Large intestine (tissue), 12 donors: ENCODE measurements at places on chromosomes 2 and 18.

- DNase-seq = no peak
Measured at GRCh38 chr18:59631583-59632181, 65.5 kb downstream of the CCBE1 start.

DNA sequence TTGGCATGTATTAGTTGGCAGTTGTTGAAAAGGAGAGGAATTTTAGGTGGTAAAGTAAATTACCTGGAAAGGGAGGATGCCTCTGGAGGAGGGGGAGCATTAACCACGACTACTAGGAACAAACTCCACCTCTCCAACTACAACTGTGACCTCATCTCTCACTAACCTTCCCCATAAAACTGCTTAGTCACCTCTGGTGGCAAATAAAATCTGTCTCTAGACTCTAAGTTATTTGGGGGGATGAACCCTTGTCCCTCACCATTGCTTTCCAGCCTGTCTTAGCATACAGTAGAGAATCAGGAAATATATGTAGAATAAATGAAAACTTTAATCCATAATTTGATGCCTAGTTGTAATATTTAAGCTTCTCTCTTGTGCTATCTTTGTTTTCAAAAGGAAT lies 27.6 kb upstream of the MYO1B start:
- peak; percentile 33 for DNase-seq

DNA sequence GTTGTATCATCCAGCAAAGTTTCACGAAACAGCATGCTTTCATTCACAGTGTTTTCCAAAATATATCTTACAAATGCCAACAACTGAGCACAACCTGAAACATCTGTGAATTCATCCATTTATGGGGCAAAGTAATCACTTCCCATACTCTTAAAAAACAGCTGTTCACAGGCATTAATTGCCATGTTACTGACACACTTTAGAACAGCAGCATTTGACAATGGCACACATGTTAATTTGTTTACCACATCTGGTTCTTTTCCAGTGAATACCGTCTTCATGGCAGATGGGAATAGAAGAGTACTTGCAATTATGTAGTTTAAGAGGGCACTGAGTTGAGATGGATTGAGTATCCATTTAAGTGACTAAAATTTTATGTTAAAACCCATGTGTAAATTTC lies 347.4 kb upstream of the LRP1B start:
- no peak for DNase-seq

DNA sequence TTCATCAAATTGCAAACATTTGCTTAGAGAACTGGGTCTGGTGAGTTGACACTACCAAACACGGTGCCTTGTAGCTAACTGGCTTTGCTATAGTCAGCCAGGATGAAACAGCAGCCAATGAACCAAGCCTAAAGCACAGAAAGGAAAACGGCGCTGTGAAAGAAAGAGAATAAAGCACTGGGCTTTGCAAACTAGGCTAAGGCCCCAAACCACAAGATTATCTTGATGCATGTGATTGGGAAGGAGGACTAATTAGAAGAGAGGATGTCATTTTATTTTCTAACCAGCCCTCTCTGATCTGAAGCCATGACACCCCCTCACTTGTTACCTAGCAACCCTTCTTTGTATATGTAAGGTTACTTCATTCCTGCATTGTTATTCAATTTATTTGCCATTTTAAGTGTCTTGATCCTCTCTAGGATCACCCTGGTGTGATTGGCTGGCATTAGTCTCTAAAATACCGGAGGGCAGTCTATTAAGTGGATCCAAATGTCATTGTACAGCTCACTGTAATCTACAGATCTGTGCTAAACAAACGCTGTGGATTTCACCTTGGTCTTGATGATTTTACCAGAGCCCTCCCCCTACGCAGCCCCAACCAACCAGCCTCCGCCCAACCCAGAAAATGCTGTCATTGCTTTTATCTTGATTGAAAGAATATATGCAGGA lies 395.4 kb upstream of the ACVR2A start:
- DNase-seq = no peak

DNA sequence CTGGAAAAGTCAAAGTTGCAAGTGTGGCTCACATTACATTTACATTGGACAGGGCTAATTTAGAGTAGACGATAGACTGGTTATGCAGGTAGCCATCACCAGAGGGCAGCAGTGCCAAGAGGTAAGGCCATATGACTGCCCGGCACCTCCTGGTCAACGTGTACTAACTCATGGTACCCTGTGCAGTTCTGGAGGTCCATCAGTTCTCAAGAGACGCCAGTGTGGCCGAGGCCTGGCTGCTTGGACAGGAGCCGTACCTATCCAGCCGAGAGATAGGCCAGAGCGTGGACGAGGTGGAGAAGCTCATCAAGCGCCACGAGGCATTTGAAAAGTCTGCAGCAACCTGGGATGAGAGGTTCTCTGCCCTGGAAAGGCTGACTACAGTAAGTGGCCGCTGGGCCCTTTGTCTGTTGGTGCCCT lies 65.8 kb upstream of the EML6 start:
- peak; percentile 32 for DNase-seq

DNA sequence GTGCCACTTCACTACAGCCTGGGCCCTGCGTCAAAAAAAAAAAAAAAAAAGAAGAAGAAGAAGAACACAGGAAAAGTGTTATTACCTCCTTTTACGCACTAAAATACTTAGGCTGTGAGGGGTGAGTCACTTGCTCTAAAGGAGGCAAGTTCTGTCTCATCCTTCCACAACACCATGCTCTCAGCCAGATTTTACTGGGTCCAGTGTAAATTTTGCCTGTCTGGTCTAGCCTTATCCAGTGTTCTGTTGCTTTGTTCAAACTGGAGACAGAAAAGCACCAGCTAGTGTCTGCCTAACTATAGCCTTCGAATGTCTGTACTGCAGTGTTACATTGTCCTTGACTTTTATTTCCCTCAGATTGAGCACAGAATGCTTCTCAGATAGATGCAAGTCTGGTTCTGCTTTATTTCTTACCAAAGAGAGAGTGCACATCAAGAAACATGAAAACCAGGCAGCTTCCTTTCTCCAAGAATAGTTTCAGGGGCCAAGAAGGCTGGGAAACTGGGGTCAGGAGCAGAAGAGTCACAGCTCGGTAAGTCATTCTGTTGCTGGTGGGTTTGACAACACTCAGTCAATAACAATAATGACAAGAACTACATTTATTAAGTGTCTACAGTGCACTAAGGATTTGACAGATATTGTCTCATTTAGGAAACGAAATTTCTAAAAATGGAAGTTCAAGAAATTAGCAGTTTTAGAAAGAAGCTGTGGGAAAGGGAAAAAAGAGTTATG lies 3.1 kb upstream of the MSGN1 start:
- DNase-seq = no peak

GRCh38 chr2:166517533-166518061 lies 23.5 kb upstream of the SCN7A start:
- no peak for DNase-seq

- DNase-seq = no peak
Measured at GRCh38 chr2:127196998-127197397, 23.1 kb downstream of the CYP27C1 start.

DNA sequence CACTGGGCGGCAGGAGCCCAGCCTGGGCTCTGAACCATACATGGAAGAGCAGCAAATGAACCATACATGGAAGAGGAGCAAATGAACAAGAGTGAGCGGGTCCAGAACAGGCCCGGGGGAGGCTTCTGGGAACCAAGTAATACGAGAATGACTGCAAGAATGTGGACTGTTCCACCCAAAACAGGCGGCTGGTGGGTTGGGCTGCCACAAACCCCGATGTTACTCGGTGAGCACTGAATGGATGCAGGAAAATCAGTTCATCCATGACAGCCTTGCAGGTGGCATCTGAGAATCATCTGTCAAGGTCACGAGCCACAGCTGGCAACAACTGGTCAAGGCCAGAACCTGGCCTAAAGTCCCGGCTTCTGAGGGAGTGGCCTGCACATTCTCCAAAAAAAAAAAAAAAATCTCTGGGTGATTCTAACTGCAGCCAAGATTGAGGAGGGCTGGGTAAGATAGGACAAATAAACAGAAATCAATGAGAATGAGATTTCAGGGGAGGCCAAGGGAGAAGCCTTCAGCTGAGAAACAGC lies 106.1 kb downstream of the ZNF516 start:
- DNase-seq = no peak

DNA sequence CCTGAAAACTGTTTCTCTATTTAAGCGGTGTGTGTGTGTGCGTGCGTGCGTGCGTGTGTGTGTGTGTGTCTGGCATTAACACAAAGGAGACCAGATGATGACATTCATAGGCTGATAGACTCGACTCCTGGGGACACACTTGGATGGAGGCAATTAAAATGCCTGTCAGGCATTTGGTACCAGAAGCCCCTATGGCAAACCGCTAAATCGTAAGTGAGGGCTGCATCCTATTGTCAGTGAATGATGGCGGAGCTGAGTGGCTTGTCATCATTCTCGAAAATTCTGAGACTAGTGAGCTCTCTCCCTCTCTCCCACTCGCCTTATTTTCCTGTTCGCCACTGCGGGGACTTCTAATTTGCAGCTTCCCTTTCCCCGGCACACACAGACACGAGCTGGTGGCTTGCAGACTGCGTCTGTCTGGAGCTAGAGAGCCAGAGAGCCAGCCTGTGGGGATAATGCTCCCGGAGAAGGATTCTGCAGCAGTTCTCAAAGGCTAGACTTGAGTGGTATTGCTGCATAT lies 155.4 kb downstream of the MAP2 start:
- no peak for DNase-seq

- peak; percentile 31 for DNase-seq
Measured at GRCh38 chr2:176653479-176654443, 384.5 kb downstream of the MTX2 start.

- DNase-seq = no peak
Measured at GRCh38 chr18:24860978-24861680, 400.7 kb downstream of the HRH4 start.

- no peak for DNase-seq
Measured at GRCh38 chr2:44075541-44075940, 79.8 kb upstream of the LRPPRC start.

GRCh38 chr2:67453310-67453709 lies 56.2 kb downstream of the ETAA1 start:
- DNase-seq = no peak

DNA sequence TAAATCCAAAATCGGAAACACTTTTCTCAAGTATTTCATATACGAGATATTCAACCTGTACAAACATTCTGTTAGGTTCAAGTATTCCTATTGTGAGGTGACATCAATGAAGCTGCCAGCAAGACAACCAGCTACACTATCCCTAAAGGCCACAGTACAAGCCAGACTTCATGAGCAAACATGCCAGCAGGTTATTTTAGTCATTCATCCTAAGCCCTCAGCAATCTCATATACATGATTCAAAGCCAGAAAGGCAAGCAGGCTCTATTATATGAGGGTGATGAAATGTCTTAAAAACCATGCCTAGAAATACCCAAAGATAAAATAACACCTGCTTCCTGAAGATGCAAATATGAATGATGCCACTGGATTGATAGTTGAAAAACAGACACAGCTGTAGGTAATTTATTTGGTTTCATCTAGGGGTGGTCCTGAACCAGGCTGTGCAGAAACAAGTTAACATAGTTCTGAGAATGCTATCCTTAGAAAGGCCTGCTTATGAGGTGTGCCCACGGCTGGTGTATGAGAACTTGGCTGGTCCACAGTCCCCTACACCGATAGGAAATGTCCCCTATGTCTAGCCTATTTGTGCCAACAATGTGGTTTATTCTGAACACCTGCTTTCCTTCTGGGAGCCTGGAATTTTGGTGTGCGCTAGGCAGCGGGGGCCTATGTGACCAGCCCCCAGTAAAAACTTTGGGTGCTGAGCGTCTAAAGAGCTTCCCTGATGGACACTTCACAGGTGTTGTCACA lies 48.2 kb upstream of the KIDINS220 start:
- no peak for DNase-seq

DNA sequence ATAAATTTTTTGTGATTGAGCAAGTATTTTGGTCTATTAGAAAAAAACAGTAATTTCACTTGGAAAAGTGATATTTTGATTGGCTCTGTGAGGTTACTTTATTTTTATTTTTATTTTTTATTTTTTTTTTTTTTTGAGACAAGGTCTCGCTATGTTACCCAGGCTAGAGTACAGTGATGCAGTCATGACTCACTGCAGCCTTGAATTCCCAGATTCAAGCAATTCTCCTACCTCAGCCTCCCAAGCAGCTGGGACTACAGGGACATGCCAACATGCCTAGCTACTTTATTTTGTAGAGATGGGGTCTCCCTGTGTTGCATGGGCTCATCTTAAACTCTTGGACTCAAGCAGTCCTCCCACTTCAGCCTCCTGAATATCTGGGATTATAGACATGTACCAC lies 60.9 kb upstream of the MGAT5 start:
- DNase-seq = no peak

DNA sequence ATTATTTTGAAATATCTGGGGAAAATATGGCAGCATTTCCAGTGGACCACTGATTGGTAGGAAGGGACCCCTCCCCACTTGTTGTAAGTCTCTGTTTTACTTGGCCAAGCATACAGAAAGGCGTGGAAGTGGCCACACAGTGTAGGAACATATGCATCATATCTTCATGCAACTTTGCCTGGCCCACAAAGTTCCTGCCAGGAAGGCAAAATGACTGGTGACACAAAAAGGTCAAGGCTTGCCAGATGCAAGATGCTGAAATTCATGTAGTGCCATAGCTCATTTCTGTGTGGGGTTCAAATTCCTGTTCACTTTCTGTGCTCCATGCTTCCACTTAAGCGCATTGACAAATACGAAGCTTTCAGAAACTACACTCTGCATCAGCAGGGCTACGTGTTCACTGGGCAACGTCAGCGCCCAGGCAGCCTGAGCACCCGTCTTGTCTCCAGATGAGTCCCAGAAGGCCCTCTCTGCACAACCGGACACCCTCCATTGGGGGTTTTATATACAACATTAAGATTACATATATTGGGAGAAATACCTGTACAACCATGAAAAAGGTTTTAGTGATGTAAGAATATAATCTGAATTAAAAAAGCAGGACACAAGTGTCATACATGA lies 3.6 kb downstream of the DYNC2LI1 start:
- DNase-seq = no peak

DNA sequence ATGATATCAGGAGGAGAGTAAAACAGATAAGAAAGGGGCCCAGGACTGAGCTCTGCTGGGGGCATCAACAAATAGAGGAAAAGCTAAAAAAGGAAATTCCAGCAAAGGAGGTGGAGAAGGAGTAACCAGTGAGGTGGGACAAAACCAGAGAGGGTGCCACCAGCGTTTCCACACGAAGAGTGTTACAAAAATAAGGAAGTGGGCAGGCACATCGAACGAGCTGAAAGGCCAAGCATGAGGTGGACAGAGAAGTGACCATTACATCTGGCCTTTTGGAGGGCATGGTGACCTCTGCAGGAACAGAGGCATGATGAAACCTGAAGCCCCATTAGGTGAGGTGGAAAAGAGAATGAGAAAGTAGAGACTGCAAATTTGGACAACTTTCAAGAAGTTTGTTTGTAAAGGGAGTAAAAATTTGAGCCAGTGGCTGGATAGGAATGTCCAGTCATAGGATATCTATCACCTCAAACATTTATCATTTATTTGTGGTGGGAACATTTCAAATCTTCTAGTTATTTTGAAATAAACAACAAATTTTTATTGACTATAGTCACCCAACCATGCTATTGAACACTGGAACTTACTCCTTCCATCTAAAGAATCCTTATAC lies 18.4 kb upstream of the VIT start:
- no peak for DNase-seq
